ENCODE measurements at places on chromosomes 12 and 14.

GRCh38 chr14:69537900-69538299 is 36.8 kb downstream of the CCDC177 start:
- no peak for DNase-seq

GRCh38 chr12:112756918-112757317 is 34.6 kb upstream of the RPH3A start:
- no peak for DNase-seq

DNA sequence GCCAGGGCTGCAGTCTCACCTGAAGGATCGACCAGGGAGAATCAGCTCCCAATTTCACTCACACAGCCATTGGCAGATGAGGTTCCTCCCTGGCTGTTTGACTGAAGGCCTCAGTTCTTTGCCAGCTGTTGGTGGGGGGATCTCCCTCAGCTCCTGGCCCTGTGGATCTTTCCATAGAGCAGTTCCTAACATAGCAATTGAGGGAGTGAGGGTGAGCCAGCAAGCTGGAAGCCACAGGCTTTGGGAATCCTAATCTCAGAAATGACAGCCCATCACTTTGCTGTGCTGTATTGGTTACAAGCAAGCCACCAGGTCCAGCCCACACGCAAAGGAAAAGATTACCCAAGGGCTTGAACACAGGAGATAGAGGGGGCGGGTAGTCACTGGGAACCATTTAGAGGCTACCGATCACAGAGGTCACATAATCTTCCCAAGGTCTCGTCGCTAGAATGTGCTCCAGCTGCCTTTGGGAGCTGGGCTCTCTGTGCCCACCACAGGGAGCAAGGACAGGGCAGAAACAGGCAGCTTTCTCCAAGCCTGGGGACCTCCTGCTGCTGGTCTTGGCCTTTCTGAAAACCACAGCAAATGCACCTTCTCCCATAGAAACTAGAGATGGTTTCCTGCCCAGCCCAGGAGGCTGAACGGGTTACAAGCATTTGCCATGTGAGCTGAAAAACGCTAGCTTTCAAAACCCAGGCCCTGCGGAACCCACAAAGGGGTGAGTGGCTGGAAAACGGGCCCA is 4.6 kb upstream of the OTUB2 start:
- DNase-seq = no peak

GRCh38 chr12:97194546-97194945 is 268.1 kb upstream of the RMST start:
- no peak for DNase-seq

- DNase-seq = no peak
Measured at GRCh38 chr12:38508246-38508645, 191.7 kb downstream of the ALG10B start.

- DNase-seq = no peak
Measured at GRCh38 chr12:66418908-66419307, 116.6 kb downstream of the HELB start.
